ENCODE measurements at places on chromosomes 7 and 10. TPM values are rescaled to one million over a fixed set of nuclear protein-coding genes. Genes with fewer than 3 reads are reported as not detected.

WNT2 gene
- not detected for total RNA-seq

DNA sequence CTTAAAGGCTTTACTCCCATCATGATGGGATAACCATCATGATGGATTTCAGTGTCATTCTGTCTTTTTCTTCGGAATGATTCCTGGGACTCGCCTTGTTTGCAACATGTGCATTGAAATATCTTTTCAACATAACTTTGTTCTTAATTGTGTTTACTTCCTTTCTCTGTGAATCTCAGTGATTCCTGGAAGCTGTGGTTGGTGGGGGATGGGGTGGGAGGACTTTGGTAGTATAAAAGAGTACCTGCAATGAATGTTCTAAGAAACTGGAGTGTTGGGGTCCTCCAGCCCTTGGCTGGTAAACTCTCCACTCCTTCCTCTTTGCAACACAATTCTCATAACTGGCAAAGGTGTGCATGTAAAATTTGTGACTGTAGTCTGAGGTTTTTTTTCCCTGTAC, 11.5 kb upstream of the SH2D4B start:
- no peak for DNase-seq

DNA sequence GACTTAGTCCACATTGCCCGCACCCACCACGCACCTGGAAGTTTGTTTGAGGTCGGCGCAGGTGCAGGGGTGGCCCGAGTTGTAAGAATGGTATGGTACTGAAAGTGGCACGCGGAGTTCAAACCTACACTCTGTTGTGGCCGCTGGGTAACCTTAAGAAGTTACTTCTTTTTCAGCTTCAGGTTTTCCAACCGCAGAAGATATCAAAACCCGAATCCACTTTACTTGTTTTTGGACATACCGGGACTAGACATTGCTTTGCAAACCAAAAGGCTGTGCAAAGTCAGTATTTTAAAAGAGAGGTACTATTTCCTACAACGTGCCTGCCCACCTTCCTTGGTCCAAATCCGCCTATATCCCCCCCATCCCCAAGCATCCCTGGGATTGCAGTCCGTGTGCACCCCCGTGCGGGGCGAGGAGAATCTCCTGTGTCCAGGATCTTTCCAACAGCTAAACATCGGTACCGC, 1.0 kb downstream of the IGFBP3 start:
- no peak for DNase-seq

DNA sequence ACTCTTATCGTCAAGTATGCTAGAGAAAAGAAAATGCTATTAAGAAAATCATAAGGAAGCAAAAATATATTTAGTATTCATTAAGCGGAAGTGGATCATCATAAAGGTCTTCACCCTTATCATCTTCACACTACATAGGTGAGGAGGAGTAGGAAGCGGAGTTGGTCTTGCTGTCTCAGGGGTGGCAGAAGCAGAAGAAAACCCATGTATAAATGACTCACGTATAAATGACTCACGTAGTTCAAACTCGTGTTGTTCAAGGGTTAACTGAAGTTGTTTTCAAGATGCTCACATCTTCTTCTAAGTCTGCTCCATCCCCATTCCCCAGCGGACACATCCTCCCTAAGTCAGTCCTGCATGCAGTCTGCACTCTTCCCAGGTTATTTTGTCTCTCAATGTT, 72.4 kb downstream of the SFMBT2 start:
- DNase-seq, result no peak

RASSF4 gene
- 2.8 TPM for total RNA-seq

DNA sequence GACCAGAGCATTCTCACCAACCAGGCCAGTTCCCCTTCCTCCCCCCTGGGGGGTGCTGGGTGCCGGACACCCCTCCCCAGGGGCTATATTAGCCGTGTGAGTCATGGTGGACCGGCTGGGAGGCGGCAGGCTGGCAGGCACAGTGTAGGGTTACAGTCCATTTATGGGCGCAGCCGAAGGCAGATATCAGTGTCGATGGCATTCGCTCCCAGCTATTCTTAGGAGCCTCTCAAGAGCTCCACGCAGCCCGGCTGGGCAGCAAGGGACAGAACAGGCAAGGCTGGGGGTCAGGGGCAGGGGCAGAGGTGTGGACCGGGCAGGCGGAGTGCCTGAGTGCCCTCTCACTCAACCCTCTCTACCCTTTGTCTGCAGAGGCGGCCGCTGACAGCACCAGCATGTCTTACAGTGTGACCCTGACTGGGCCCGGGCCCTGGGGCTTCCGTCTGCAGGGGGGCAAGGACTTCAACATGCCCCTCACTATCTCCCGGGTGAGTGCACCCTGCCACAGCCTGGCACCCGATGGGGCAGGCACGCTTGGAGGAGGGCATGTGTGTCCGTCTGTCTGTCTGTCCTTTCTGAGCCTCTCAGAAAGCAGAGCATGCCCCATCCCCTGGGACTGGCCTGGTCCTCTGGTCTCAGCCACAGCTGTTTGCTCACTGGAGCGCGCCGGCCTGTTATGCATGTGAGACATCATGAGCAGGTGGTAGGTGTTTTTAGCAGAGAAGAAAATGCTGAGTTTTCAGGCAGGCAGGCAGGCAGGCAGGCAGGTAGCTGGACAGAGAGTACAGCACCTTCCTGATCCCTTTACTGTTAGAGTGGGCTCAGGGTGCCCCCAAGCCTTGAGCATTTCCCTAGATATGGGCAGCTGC, at the start of gene LDB3:
TSS of gene LDB3 (plus strand) at position 215 of the 869 bp plus-strand sequence. CDS start at position 396, 181 bp downstream.
- no peak for DNase-seq

OR6V1 gene
- not detected for total RNA-seq

WNT16 gene
- total RNA-seq, result not detected

ASAH2 gene
- total RNA-seq, result 0.60 TPM

GRCh38 chr7:131056007-131056406, 271.7 kb upstream of the MKLN1 start:
- DNase-seq, result no peak

GRCh38 chr7:29035044-29035740, 77.1 kb upstream of the TRIL start:
- DNase-seq, result peak; percentile 45

GRCh38 chr10:90306187-90306586, 551.7 kb downstream of the HTR7 start:
- no peak for DNase-seq

ZNF722 gene
- total RNA-seq, result not detected

- DNase-seq, result no peak
Measured at GRCh38 chr10:13734151-13734550, 147.4 kb downstream of the PRPF18 start.

GRCh38 chr7:25239888-25240287, 11.6 kb upstream of the NPVF start:
- no peak for DNase-seq

DNA sequence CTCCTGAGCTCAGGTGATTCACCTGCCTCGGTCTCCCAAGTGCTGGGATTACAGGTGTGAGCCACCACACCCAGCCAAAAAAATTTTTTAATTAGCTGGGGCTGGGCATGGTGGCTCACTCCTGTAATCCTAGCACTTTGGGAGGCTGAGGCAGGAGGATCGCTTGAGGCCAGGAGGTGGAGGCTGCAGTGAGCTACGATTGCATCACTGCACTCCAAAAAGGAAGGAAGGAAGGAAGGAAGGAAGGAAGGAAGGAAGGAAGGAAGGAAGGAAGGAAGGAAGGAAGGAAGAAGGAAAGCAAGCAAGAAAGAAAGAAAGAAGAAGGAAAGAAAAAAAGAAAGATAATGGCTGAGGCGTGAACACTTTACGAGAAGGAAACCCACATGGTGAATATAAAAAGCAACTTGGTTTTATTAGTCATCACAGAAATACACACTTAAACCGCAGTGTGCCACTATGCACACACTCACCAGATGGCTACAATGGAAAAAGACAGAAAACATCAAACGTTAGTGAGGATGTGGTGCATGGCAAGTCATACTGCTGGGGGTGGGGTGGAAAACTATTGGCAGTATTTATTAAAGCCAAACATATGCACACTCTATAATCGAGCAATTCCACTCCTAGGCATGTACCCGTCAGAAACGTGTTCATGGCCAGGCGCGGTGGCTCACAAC, 4.4 kb upstream of the CCL26 start:
- DNase-seq, result peak; percentile 65

- DNase-seq, result peak; percentile 48
Measured at GRCh38 chr10:128095753-128096469, 30.3 kb downstream of the MKI67 start.

SPDYE9 gene
- total RNA-seq, result not detected

ERVW-1 gene
- not detected for total RNA-seq

DNA sequence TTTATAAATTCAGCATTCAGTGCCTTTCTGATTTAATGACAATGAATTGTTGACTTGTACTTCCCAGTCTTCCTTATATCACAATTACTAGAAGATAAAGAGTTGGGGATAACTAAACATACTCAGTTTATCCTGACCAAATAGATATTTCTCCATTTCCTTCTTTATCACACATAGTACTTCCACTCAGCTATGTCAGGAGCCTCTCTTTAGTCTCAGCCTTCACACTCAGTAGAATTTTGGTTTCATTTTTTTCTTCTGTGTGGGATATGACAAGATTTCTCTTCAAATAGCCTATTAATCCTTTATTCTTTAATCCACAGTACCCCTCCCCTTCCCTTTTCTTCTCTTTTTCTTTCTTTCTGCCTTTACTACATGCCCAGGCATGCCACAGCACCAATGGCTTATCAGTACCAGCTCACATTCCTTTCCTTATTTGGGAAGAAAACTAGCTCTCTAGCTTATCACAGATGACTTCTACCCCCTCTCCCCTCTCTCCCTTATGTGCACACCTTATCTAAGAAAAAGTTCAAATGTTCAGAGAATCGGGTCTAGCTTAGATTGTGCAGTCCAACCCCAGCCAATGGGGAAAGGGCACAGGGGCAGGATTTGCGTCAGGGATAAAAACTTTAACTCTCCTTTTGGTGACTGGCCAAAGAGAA, 109.0 kb downstream of the PHF14 start:
- DNase-seq, result no peak

DNA sequence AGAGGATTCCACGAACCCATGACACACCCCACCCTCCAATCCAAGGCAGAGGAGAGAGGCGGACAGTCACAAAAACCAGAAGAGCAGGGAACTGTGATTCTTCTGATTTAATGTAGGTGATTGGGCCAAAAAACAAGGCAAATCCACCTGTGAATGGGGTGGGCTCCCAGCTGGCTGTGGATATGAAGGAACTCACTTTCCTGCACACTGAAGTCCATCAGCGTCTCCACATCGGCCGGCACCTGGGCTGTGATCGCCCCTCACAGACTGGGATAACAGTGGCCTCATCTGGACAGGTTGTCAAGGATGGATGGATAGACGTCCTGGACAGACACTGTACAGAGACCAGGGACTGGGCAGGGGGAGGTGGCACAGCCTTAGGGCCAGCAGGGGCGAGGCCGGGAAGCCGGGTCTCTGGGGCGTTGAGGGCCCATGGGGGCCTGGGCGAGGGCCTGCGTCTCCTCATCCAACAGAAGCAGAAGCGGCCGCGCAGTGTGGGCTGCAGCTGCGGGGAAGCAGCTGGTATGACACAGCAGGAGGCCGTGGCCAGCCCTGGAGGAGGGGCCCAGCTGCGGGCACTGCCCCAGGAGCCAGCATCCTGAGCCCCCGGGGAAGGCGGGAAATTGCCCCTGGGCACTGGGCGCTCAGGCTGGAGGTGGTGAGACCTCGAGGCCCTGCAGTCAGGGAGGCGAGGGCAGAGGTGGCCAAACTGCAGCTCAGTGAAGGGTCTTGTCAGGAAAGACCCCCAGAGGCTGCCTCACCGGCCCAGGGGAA, 54.2 kb downstream of the DIP2C start:
- DNase-seq, result no peak

DNA sequence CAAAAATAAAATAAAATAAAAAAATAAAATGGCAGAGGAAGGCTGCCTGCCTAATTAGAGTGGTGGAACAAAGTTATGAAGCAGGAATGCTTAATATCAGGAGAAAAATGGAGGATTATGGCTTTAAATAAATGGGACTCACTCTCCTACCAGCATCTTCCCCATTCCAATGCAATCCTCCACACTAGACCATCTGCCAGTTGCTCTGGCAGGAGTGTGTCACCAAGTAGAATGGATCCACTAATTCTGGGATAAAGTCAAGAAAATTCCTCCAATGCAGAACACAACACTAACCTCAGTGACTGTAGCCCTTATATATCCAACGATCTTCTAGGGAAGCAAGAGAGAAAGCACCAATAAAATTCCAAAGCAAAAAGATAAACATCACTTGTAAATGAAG, 112.5 kb upstream of the ARID5B start:
- DNase-seq, result no peak

DNA sequence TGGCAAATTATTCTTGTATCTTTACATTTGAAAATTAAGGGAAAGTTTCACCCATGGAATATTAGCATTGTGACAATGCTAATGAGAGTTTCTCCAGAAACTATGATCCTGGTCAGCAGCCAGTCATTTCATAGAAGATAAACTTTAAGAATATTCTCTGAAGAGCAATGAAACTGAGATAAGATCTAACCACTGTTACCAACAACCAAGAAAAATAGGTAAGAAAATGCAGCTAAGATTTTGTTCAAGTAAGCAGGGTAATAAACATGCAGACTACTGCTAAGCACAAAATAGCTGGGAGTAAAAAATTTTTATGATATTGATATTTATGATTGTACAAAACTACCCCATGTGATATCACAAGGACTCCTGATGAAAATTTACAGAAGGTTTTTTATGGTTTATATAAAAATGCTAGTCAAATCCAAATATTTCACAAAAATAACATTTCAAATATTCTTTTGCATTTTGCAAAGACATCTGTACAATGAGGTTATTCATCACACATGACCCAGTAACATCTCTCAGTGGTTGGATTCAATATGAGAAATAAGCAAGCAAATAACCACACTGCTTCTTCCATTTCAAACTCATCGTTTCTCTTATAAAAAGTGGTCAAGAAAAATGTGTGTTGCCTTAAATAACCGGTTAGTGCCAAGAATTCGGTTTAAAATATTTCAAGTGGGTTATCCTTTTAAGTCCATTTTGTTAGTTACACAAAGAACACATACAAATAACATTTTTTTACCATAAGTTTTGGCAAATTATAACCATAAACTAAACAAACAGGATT, 251.6 kb downstream of the DIP2C start:
- DNase-seq, result no peak

DNA sequence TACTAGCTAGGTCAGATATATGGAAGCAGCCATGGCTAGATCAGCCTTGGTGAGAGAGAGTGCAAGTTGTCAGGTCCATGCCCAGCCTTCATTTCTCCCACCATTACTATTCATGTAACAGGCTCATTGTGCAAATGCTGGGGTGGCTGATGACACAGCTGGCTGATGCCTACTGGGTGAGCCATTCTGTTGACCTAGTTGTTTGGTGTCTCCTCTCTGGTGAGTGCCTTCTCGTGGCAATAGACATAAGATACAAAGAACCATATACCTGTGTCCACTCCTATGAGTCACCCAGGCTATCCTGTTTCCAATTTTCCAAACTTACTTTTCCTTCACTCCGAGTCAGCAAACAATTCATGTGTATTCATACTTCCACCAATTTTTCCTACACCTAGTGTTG, 46.0 kb downstream of the ZNF25 start:
- no peak for DNase-seq

GRCh38 chr10:34116220-34116641, 698.9 kb downstream of the PARD3 start:
- no peak for DNase-seq

DNA sequence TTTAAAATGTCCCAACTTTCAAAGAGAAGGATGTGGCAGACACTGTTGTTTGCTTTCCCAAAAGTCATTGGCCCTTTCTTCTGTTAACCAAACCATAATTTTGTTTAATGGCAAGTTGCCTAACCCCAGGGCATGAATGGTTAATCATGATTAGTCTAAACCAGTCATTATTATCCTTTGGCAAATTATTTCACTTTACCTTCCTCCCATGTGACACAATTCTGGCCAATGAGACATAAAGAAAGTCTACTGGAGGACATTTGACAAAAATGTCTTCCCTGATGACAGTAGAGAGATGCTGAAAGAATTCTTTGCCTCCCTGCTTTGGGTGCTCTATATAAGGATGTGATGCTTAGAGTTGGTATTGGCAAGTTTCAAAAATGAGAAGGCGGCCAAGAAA, 101.9 kb downstream of the PODXL start:
- DNase-seq, result no peak

ANKRD61 gene
- not detected for total RNA-seq
